RWPE2 (cell line): ENCODE measurements at places on chromosomes 13 and 19.

DNA sequence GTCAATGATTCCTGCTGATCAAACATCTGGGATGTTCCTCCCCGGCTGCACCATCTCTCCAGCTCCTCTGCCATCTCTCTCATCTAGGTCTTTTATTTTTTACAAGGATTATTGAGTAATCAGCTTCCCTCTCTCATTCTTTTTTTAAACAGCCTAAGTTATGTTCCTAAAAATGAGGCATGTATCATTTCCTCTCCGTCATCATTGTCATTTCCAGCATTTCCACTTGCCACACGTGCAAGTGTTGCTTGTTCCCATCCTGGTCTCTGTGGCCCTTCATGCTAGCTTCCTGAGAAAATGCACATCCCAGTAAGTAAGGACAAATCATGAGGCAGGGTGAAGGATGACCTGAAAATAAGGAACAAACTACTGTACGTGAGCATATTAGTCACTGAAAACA, 102.7 kb upstream of the POSTN start:
- DNase-seq, result no peak

DNA sequence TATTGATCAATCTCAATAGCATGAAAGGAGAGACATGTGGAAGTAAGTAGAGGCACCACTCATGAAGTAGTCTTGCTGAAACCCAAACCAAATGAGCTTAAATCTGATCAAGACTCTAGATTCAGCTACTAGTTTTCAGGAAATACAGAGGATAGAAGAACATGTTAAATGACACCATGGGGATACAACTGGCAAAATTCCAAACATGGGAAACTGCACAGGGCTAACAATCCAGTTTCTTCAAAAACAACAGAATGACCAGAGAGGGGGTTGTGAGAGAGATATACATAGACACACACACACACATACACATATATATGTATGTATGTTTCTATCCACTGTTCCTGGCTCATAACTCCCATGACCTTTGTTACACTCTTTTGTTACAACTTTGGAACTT, 44.8 kb downstream of the MRPL57 start:
- DNase-seq, result no peak

- no peak for DNase-seq
Observed at GRCh38 chr13:30647824-30648521, 30.3 kb downstream of the USPL1 start.

DNA sequence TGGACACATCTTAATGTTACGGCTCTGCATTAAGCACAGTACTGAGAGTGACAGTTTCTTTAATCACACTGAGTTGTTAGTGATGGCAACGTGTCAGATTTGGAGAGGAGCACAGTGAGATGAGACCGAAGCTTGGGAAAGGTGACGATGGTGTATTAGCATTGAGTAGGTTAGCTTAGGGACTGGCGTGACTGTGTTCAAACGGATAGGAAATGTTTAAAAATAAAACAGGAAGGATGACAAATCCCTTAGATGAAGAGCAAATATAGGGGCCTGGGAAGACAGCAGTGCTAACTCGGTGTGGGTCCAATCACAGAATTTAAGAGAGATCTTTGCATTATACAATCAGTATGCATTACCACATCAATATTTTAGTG, 384.3 kb downstream of the HS6ST3 start:
- DNase-seq, result no peak

GRCh38 chr13:90414691-90415596, 932.5 kb upstream of the MIR17HG start:
- DNase-seq, result no peak

DNA sequence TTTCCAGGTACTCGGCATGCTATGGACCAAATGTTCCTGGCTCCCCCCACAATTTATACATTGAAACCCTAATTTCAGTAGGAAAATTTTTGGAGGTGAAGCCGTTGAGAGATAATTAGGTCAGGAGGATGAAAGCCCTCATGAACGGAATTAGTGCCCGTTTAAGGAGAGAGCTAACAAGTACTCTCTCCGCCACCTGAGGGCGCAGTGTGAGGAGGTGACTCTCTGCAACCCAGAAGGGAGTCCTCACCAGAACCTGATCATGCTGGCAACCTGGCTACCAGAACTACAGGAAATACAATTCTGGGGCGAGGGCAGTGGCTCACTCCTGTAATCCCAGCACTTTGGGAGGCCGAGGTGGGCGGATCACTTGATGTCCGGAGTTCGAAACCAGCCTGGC, 397.8 kb downstream of the SLITRK5 start:
- DNase-seq, result no peak

DNA sequence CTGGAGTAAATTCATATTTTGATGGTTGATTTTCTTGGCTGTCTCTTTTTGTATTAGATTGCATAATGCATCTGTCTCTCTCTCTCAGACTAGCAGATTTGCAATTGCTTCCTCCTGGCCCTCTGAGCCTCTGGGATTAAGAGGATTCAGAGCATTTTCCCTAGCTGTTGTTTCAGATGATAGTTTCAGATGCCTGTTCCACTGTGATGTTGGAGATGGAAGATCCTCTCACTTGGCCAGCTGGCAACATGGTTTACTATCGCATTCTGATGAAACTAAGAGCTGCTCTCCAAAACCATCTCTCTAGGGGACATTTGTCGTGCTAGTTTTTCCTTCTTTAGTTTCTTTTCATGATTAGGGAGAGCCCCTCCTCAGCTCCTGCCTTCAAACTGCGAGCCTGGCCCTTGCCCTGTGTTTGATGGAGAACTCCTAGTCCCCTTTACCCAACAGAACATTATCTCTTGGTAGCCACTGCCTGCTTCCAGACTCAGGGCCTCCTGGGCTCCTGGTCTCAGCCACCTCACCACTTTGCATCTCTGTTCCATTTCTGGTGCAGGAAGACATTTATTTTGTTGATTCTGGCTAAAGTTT, 244.6 kb downstream of the B3GLCT start:
- DNase-seq, result no peak

DNA sequence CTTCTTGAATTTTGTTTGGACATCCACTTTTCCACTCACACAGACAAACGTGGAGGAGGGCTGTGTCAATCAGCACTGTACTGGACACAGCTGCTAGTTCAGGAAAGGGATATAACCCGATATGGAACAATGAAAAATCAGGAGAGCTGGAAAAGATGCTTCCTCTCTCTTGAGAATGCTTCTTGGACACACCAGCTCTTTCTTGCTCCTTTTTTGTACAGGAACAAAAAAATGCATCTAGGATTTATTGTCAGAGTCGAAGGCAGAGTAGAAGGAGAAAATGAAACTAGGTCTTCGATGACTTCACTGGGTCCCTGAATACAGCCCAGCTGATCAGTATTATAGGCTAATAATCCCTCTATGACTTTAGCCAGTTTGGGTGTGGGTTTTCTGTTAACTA, 62.2 kb downstream of the PEG3 start:
- DNase-seq, result no peak

DNA sequence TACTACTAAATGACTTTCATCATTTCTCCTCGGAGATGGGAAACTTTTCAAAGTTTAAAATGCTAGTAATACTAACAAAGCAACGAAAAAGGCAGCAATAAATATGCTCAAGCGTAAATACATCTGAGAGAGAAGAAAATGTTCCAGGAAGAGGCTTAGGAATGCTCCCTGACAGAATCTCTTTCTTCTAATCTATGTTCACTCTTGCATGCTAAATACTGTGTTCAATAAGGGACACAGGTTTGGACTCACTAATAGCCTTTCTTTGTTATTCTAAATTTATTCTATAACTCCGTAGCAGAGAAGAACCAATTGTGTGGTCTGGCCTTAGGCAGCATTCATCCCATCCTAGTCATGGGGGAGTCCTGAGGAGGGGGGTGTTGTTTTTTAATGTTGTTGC, 823.0 kb downstream of the PCDH9 start:
- DNase-seq, result no peak

- no peak for DNase-seq
Observed at GRCh38 chr13:111031531-111031961, 83.6 kb upstream of the ARHGEF7 start.

- no peak for DNase-seq
Observed at GRCh38 chr13:20995245-20995838, 66.0 kb downstream of the LATS2 start.

DNA sequence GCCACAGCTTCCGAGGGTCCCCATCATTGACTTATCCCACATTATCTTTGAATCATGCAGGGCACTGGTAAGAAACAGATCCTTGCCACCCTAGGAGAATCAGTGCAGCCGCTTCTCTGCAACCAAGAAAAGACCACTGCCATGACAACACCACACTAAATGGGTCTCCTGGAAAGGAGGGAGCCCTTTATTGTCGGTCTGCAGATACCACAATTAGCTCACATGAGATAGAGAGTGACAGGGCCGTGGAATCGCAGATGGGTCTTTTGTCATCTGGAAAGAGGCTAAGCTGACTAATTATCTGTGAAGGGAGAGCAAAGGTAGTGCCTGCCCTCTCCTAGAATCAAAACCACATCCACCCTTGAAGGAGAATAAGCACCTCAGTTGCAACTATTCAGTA, 178.3 kb upstream of the MYO16 start:
- DNase-seq, result no peak
